ENCODE measurements at places on chromosomes 13 and 19.
A peak's percentile ranks its signal among the peaks of the same experiment; 100 is the strongest.

GRCh38 chr13:45433381-45433790, 15.2 kb upstream of the SLC25A30 start:
- no peak for DNase-seq

- DNase-seq, result no peak
Measured at GRCh38 chr13:48579165-48579918, 46.5 kb upstream of the RCBTB2 start.

GRCh38 chr19:1066748-1067340, at the start of gene ARHGAP45:
TSS of gene ARHGAP45 (plus strand) at chr19:1067167. CDS start at chr19:1067406, 239 bp downstream.
- DNase-seq, result peak; percentile 91

- DNase-seq, result no peak
Measured at GRCh38 chr13:43830497-43830881, 43.7 kb upstream of the ENOX1 start.

All from activated naive CD4-positive, alpha-beta T cell treated with anti-CD3 and anti-CD28 coated beads, Interleukin-2, amount 10 ng/mL, durations not matched to agents 7 days and 5 days (primary cell).